Parietal lobe (tissue), 2 donors: ENCODE measurements at places on chromosomes 1 and 21. TPM values are rescaled to one million over a fixed set of nuclear protein-coding genes. Genes with fewer than 3 reads are reported as not detected.

FAM110D gene
- total RNA-seq: 0.31 TPM

KRTAP19-3 gene
- not detected for total RNA-seq

OR6K6 gene
- total RNA-seq: not detected

KRTAP21-2 gene
- total RNA-seq: not detected

NPR1 gene
- under 0.01 TPM for total RNA-seq

FAM151A gene
- total RNA-seq: not detected

ATP1A2 gene
- total RNA-seq: 61.7 TPM

TIAM1 gene
- total RNA-seq: 43.2 TPM

LCE1A gene
- not detected for total RNA-seq

CHIA gene
- not detected for total RNA-seq
